ENCODE measurements at places on chromosomes 11 and 22. TPM values are rescaled to one million over a fixed set of nuclear protein-coding genes. Genes with fewer than 3 reads are reported as not detected.

Gene PSMC3
- 166 TPM for total RNA-seq

Gene FOLR1
- total RNA-seq = not detected

Gene ARAP1
- total RNA-seq = 73.7 TPM

Gene MISFA
- 1.0 TPM for total RNA-seq

Gene CBLIF
- not detected for total RNA-seq

Gene SHANK3
- total RNA-seq = 7.8 TPM

Gene HEPN1
- not detected for total RNA-seq

Gene SYT9
- total RNA-seq = 0.77 TPM

Gene ATP6V1E1
- 140 TPM for total RNA-seq

Gene PGA3
- total RNA-seq = not detected

Gene FZD4
- total RNA-seq = 147 TPM

Gene RFPL2
- total RNA-seq = not detected

Gene CPSF7
- 9.9 TPM for total RNA-seq

Gene DKK3
- 581 TPM for total RNA-seq

Gene OR52H1
- 0.13 TPM for total RNA-seq

Gene MOV10L1
- 44.1 TPM for total RNA-seq

Gene BTG4
- not detected for total RNA-seq

Gene ACR
- under 0.01 TPM for total RNA-seq

Gene OR8D4
- total RNA-seq = not detected

Gene MFNG
- total RNA-seq = 197 TPM

Gene P4HA3
- total RNA-seq = 77.2 TPM

Gene KREMEN1
- 0.26 TPM for total RNA-seq

Gene TANGO2
- 40.1 TPM for total RNA-seq

Gene BDNF
- total RNA-seq = under 0.01 TPM

Gene CRYBB3
- not detected for total RNA-seq

Gene GPR83
- total RNA-seq = under 0.01 TPM

Gene ANO5
- total RNA-seq = under 0.01 TPM

Gene PYGM
- 0.13 TPM for total RNA-seq

Gene APOL3
- 218 TPM for total RNA-seq

Gene LRRC74B
- total RNA-seq = not detected

Gene OR8G1
- under 0.01 TPM for total RNA-seq

Gene RIBC2
- total RNA-seq = 0.39 TPM

Gene PARVG
- 0.25 TPM for total RNA-seq

Gene MRGPRX3
- total RNA-seq = 0.51 TPM

Gene NCAM1
- 4.2 TPM for total RNA-seq

Gene DCHS1
- 54.1 TPM for total RNA-seq

Gene SCGB2A2
- total RNA-seq = not detected

Gene OR2AG2
- total RNA-seq = under 0.01 TPM

Gene SLC22A12
- total RNA-seq = not detected

Gene APOA4
- total RNA-seq = not detected

Gene DNAJB13
- total RNA-seq = 0.13 TPM

Gene RRAS2
- 97.5 TPM for total RNA-seq

Gene SLC25A18
- not detected for total RNA-seq

Gene INPP5J
- 0.25 TPM for total RNA-seq
